NCI-H748 treated with DMSO at 0.1 percent for 48 hours (cell line): ENCODE measurements at places on chromosomes 12 and 14.

DNA sequence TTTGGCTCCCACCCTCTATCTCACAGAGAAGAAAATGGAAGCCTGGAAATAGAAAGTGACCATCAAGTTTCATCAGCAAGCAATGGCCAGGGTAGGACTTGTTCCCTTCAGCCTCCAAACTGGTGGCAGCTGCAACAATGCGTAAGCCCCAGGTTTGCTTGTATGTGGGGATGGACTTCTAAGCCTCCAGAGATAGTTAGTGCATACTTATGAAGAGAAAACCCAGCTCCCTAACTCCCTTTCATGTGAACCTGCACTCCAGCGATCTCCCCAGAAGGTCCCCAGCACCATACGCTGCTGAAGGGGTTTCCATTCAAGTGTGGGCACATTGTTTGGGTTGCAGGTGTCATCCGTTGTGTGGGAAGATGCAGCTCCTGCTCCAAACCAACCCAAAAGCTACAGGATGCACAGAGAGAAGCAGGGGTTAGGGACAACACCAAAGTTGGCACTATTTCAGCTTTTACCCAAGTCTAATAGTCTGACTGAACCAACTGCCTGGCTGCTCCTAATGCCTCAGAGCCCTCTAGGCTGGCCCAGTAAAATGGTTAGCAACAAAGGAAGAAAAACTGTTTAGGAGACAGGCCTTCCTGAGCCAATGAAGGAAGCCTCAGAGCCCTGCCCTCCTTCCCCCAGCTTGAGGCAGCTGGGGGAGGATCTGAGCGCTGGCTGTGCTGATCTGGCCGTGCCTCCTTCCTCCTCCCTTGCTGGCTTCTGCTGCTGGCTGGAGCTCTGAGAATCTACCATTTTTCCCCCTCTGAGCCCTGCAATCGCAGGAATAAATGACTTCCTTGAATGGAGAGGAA, 12.3 kb downstream of the ZFP36L1 start:
- DNase-seq = no peak

GRCh38 chr14:53596853-53597525, 359.6 kb downstream of the BMP4 start:
- no peak for DNase-seq

- no peak for DNase-seq
Observed at GRCh38 chr12:111138016-111138415, 217.6 kb upstream of the MYL2 start.

DNA sequence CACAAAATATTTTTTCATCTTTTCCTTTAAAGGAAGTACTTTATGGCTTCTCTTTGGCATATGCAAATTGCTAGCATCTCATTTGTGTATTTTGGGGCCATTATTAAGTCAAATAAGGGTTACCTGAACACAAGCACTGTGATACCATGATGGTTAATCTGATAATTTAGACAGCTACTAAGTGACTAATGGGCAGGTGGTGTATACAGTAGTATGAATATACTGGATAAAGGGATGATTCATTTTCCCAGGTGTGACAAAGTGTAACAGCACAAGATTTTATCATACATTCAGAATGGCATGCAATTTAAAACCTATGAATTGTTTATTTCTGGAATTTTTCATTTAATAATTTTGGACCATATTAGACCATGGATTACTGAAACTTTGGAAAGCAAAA, 27.2 kb upstream of the ANO4 start:
- DNase-seq = no peak
